ENCODE measurements at places on chromosomes 11 and 22.

DNA sequence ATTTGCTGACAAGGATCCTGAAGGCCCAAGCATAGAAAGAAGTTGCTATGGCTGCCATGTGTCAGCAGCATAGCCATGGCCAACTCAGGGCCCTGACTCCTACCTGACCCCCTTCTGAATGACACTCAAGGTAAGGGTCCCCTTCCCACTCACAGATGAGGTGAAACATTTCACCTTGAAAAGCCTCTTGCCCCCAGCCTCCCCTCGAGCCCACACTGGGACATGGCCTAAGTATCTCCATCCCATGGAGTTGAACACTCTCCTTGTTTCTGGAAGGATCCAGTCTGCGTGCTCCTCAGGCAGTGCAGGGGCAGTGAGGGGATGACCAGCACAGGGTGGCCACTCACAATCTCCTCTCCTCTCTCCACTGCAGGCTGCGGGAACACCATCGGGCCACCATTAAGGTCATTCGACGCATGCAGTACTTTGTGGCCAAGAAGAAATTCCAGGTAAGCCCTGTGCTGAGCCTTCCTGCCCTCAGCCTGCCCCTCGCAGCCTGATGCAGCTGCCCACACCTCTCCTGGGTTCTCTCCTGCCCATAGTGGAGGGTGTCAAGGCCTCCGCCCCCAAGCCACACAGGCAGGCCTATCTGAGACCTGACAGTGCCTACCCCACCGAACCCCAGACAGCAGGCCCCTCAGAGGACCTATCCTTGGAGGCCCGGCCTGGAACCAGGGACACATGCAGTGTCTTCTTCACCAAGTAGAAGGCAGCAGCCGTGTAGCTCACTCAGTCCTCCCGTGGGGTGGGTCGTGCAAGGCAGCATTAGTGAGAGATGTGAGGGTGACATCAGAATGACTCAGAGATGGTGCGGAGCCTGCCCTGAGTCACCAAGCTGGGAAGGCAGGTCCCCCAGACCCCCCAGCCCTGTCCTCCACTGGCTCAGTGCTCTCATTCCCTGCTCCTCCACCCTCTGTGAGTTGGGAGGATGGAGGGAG is 68.9 kb upstream of the KCNQ1OT1 start:
- peak; percentile 89 for DNase-seq

DNA sequence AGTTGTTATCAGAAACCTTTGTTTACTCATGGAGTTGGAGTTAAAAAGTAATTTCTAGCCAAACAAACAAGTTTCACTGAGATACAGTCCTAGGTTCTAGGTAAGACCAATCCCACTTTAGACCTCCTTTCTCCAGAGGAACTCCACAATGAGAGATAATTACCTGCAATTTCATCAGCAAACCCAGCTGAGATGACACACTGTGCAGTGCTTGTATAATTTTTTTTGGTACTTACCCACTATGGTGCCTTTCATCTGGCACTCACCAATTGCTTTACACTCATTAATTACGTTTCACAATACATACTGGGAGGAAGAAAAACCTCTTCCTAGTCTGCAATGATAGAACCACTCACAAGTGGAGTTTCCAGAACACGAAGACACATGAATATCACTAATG is 1.8 kb upstream of the MUC15 start:
- DNase-seq = no peak

DNA sequence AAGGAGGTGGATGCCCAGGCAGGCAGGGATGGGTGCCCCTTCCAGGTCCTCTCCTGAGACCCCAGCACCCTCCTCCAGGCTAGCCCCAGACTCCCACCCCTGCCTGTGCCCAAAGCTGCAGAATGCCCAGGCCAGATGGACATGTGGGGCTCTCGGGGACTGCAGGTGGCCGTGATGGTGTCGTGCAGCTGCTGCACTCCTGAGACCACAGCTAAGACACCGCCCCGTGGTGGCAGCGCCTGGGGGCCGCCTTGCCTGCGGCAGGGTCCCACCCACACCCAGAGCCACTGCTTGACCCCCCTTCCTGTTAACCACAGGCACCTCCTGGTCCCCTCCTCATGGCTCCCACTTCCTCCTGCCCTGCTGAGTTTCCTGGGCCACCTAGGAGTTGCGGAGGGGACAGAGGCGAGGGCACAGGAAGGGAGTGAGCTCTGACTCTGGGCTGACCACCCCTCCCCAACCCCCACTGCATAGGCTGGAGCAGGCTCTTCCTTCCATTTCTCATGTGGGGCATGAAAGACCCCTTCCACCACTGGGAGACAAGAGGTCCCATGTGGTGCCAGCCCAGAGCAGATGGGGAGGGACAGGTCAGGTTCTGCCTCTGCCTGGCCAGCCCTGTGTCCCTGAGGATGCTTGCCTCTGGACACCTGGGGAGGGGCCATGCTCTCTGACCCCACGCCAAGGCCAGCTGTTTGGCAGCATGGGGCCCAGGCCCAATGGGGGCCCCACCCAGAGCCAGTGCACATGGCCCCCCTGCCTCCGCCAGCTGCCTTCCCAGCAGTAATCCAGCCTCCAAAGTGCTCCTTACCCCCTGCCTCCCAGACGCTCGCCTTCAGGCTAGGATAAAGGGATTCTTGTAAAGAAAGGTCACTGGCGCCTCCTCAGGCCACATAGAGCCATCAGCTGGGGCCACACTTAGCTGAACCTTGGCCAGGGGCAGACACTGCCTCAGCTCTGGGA is 29.3 kb downstream of the OSBPL5 start:
- DNase-seq = no peak

GRCh38 chr11:125141686-125142535 is 22.6 kb upstream of the PKNOX2 start:
- DNase-seq = peak; percentile 51

DNA sequence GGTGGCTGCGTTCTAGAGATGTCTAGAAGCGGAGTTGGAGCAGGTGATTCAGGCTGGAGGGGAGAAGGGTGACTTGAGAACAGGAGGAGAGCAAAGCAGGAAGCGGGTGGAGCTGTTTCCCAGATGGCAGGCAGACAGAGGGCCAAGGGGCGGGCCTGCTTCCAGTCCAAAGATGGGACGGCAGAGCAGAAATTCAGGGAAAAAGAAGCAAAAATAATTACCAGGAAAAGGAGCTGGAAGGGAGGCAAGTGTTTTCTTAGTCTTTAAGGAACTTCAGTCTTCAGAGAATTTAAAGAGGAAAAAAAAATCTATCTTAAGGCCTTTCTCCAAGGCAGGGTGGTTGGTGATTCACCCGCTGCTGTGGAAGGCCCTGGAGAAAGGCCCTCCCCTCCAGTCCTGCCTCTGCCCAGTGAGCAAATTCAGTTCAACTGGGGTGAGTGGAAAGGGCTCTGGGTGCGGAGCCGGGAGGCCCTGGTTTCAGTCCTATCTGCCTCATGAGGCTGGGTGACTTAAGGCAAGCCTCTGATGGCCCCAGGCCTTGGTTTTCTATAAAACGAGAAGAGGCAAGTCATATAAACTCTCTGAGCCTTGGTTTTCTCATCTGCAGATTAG is 4.5 kb upstream of the CREB3L1 start:
- peak; percentile 89 for DNase-seq

DNA sequence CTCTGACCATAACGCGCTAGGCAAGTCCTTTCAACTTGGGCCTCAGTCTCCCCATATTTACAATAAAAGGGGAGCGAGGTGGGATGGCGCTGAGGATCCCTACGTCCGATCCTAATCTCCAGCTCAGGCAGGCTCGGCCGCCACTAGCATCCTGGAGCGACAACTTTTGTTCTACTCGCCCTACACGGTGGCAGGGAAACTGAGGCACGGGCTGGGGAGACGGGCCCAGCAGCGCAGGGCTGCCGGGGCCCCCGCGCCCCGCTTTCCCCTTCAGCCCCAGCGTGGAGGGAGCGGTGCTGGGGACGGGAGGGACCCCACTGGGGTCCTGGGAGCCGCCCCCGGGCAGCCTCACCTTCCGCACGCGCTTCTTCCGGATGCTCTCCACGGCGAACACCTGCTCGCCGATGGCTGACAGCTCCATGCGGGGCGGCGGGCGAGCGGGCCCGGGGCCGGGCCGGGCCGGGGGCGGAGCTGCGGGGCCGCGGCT is 413 bp downstream of the CBX7 start:
- no peak for DNase-seq

DNA sequence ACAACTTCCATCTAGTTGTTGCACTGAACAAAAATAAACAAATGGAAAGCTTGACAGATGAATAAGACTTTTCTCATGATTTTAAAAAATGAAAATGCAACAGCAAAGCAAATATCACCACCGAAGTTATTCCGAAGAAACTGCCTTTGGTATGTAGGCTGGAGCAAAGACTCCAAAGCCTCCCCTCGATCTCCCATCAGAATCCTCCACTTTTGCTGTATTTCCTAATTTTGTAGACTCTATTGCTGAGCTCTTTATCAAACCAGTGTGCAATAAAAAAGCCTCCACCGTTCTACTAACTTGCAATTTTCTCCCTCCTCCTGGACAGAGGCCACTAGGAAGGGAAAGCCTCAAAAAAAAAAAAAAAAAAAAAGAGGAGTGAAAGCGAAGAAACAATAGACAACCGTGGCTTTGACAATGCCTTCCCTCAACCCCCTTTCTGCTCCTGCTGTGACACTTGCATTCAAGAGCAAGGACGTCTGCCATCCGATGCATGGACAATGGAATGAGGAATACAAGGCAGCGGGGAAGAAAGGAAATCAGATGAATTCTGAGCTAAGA is 190.9 kb upstream of the BLID start:
- DNase-seq = no peak

- peak; percentile 56 for DNase-seq
Measured at GRCh38 chr22:46074771-46075551, 75.4 kb upstream of the PPARA start.

DNA sequence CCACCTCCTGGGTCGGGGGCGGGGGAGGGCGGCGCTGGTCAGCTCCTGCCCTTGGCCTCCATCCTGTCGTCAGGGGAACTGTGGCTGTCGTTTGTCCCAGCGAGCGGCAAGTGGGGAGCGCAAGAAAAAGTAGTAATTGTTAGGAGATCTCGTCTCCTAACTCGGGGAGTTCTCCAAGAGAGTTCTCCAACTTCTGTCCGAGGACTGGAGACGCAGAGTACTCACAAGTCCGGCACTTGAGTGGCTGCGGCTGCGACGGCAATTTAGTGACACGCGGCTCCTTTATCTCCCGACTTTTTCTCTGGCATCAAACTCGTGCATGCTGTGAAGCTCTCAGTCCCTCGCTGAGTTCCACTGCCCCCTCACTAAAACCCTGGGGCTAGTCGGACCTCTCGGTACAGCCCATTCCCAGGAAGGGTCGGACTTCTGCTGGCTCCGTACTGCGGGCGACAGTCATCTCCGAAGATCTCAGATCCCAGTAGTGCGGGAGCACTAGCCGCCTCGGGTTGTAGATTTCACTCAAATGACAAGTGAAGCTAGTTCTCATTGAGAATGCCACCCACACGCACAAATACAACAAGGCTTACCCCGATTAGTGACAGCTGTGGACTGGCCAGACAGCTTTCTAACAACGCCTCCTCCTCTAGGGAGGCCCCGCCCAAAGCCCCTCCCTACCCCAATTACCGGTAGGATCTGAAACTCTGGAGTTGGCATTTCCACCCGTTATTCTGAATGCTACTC is at the start of gene PGR:
TSS of gene PGR (minus strand) at position 611 of the 741 bp plus-strand sequence. CDS start 743 bp downstream, outside the sequence.
- peak; percentile 8 for DNase-seq

GRCh38 chr11:88337987-88338668 is 592 bp upstream of the CTSC start:
- DNase-seq = peak; percentile 78

DNA sequence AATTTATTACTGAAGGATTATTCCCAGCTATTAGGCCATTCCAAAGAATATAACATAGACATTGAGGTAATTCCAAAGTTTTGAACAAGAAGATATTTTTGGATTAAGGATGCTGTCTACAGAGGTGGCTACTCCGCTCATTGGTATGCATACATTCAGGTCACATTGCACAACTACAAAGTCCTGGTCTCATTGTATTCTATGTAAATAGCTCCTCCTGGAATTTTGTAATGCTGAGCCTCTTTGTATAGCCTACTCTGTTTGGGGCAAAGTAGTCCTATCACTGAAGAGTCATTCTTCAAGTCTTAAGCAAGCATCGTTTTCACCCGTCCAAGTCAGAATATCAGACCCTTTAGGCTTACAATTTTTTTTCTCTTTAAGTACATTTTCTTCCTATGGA is 142.4 kb downstream of the KIF18A start:
- no peak for DNase-seq

- no peak for DNase-seq
Measured at GRCh38 chr11:92867913-92868619, 101.4 kb upstream of the MTNR1B start.

GRCh38 chr11:33598426-33599069 is 102.1 kb downstream of the C11orf91 start:
- no peak for DNase-seq

DNA sequence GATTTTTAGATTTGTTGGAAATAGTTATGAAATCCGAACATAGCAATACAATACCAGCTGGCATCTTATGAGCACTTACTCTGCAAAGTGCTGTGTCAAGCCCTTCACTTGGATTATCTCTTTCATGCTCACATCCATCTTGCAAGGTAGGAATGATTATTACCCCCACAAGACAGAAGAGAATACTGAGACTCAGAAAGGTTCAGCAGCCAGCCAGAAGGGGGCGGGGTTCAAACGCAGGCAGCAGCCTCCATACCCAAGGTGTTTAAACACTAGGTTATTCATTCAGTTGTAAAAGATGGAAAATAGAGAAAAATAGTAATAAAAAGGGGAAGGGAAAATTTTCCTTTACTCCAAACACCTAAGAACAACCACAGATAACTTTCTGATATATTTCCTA is 158.5 kb downstream of the CCDC34 start:
- peak; percentile 49 for DNase-seq

- DNase-seq = peak; percentile 69
Measured at GRCh38 chr11:132453406-132453805, 1078.9 kb downstream of the OPCML start.

DNA sequence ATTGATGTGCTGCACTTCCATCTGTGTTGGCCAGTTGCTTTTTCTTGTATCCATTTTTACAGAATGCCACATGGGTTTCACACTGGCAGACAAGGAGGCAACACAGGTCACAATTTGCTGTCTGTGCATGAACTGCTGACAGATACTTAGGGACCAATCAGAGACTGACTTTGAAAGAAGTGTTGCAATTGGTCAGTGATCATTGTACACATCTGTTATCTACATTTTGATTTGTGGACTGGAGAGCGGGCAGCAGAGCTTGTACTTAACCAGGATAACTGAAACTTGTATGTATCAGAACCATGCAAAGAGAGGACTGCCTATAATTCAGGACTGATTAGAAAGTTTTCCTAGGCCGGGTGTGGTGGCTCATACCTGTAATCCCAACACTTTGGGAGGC is 21.8 kb downstream of the PRR5 start:
- DNase-seq = no peak

- peak; percentile 9 for DNase-seq
Measured at GRCh38 chr11:117099696-117100095, 1.5 kb upstream of the SIK3 start.

- DNase-seq = peak; percentile 20
Measured at GRCh38 chr11:86288776-86289507, 13.1 kb upstream of the HIKESHI start.

Data from GM23248 (cell line).